ENCODE measurements at places on chromosomes 11 and 22. TPM values are rescaled to one million over a fixed set of nuclear protein-coding genes. Genes with fewer than 3 reads are reported as not detected.

DNA sequence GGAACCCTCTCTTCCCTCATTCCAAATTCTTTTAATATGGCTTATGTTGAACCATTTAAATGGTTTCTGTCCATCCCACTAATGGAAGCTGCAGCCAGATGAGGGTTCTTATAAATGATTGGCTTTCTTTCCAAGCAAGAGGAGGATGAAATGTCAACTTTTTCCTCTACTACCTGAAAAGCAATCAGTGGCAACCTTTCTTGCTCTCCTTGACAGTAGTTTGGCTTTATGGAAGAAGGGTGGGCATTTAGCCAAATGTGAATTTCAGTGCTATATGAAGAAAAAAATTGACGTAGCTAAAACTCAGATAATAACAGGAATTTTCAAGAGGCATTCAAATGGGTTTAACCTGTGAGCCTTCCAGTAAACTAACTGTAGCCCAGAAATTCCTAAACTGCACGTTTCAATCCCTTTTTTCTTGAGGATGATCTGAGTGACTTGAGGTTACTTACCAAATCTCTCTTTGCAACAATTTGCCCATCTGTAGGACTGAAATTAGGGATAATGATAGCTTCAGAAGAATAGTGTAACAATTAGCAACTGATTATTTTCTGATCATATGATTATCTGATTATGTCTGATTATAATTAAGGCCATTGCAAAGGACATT, 90.9 kb downstream of the EXT2 start:
- H3K4me3 ChIP-seq, result no peak overlapping the region
- peaks cover 5% of the 10 kb centered on the region for H3K4me1 ChIP-seq
- peaks cover 19% of the 10 kb centered on the region for H3K36me3 ChIP-seq

- H3K27me3 ChIP-seq, result no peaks in the 10 kb centered on the region
- no peak for DNase-seq
- no peak overlapping the region for H3K4me3 ChIP-seq
- H3K27ac ChIP-seq, result no peak overlapping the region
- H3K36me3 ChIP-seq, result no peaks in the 10 kb centered on the region
Observed at GRCh38 chr11:79413268-79413667, 27.6 kb downstream of the TENM4 start.

- H3K27ac ChIP-seq, result no peak overlapping the region
- no peaks in the 10 kb centered on the region for H3K36me3 ChIP-seq
- no peak overlapping the region for H3K4me3 ChIP-seq
Observed at GRCh38 chr11:94868468-94868867, 100.3 kb downstream of the AMOTL1 start.

Gene GRAMD1B
- 155 TPM for total RNA-seq

Gene UBE4A
- 46.0 TPM for total RNA-seq

Gene KRTAP5-8
- not detected for total RNA-seq

Gene CCDC117
- total RNA-seq, result 46.4 TPM

Data from activated T-helper 1 cell treated with anti-CD3 and anti-CD28 coated beads, Interleukin-12 subunit alpha, Interleukin-12 subunit beta, Interleukin-2, Interleukin-4 antibody, amounts not matched to agents 30 ng/mL and 10 ng/mL and 1 ng/mL, durations not matched to agents 14 hours and 24 hours and 36 hours (primary cell).